ENCODE measurements at places on chromosomes 16 and 17.

GRCh38 chr16:46845952-46846351 lies 15.0 kb upstream of the C16orf87 start:
- DNase-seq = no peak

- no peak for DNase-seq
Observed at GRCh38 chr17:40361925-40362695, 2.4 kb downstream of the GJD3 start.

DNA sequence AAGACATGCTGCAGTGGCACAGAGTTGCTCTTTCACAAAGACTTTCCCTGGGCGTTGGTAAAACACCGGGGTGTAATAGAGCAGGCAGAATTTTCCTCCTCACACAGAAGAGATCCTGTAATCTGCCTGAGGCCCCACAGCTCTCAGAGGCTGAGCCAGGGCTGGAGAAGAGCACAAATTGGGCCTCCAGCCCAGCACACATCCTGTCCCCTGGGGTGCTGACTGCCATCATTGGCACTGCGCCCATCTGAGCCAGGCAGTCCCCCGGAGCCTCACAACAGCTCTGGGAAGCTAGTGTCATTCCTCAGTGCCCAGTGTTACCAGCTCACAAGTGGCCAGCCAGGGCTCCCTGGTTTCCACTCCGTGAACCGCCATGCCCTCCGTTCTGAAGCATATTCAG lies 119.4 kb downstream of the SOCS1 start:
- DNase-seq = no peak

GRCh38 chr17:8555062-8555461 lies 75.5 kb downstream of the MYH10 start:
- no peak for DNase-seq

GRCh38 chr16:23734176-23734893 lies 20.5 kb upstream of the CHP2 start:
- no peak for DNase-seq

- peak; percentile 26 for DNase-seq
Observed at GRCh38 chr17:49496183-49496866, 1.2 kb downstream of the NGFR start.

GRCh38 chr16:74713325-74713724 lies 12.7 kb upstream of the MLKL start:
- no peak for DNase-seq

GRCh38 chr16:15647294-15648014 lies 2.6 kb upstream of the NDE1 start:
- DNase-seq = no peak

- no peak for DNase-seq
Observed at GRCh38 chr17:82718986-82719685, 2.6 kb downstream of the FN3KRP start.

GRCh38 chr17:18314059-18314730 lies 599 bp downstream of the TOP3A start:
- DNase-seq = no peak

GRCh38 chr17:38320482-38320881 lies 23.3 kb downstream of the GPR179 start:
- DNase-seq = no peak

- no peak for DNase-seq
Observed at GRCh38 chr17:74598346-74599022, 6.4 kb upstream of the CD300LD start.

GRCh38 chr16:56102906-56103305 lies 88.4 kb upstream of the GNAO1 start:
- DNase-seq = no peak

- peak; percentile 82 for DNase-seq
Observed at GRCh38 chr17:29591737-29592608, 959 bp upstream of the ANKRD13B start.

GRCh38 chr16:74936902-74937560 lies 47.9 kb downstream of the WDR59 start:
- DNase-seq = no peak

- no peak for DNase-seq
Observed at GRCh38 chr17:74016461-74016860, 187.0 kb upstream of the RPL38 start.

Measured in NCI-H1930 (cell line).